SW480 (cell line): ENCODE measurements at places on chromosomes 2 and 18.
A peak's percentile ranks its signal among the peaks of the same experiment; 100 is the strongest.

- no peak for DNase-seq
Measured at GRCh38 chr2:75031906-75032803, 73.7 kb downstream of the POLE4 start.

GRCh38 chr2:26933431-26934334, 36.8 kb upstream of the MAPRE3 start:
- DNase-seq, result no peak

GRCh38 chr2:107740300-107740699, 86.4 kb upstream of the RGPD4 start:
- no peak for DNase-seq

DNA sequence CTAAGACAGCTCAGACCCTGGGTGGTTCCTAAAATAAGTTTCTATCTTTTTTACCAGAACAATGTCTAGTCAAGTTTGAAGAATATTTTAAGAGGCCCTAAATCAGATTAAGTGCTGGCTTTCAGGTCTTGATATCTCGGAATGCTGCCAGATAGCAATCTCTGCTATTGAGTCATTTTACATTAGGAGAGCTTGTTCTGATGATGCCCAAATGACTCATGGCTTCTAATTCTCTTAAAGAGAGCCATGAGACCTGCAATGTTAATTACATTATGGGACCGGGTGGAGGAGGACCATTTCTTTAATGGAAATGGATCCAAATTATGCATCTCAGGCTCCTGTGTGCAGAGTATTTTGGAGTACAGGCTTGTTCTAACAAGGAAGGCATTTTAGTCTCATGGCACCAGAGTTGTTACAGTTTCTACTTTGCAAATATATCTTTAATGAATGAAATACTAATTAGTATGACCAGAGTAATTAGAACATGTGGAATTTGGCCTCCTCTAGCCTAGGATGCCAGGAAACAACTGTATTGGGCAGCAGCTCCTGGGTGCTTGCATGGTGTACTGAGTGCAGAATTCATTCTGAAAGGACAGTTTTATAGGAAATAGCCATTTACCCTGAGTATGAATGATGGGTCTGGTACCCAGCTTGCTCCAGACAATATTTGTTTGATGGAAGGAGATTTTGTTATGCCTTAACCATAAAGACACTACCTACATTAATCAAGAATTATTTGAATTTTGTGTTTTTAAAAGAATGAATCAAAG, 94.0 kb upstream of the SULT1C3 start:
- no peak for DNase-seq

- DNase-seq, result no peak
Measured at GRCh38 chr18:61606068-61606660, 272.9 kb downstream of the CDH20 start.

- no peak for DNase-seq
Measured at GRCh38 chr18:77061946-77062517, 70.6 kb downstream of the MBP start.

- DNase-seq, result no peak
Measured at GRCh38 chr2:235334179-235334578, 159.7 kb upstream of the AGAP1 start.

DNA sequence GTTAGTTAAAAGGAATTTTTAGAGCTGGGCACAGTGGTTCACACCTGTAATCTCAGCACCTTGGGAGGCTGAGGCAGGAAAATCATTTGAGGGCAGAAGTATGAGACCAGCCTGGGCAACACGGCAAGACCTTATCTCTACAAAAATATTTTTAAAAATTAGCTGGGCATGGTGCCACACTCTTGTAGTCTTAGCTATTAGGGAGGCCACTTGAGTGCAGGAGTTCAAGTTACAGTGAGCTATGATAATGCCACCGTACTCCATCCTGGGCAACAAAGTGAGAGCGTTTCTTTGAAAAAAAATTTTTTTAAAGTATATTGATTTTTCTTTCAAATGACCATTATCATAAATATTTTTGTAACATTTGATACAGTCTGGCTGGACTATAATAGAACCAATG, 93.6 kb upstream of the FAM117B start:
- DNase-seq, result no peak

GRCh38 chr18:44309185-44309584, 371.5 kb upstream of the SETBP1 start:
- DNase-seq, result no peak

GRCh38 chr2:175203621-175204496, 22.3 kb upstream of the ATP5MC3 start:
- peak; percentile 58 for DNase-seq

DNA sequence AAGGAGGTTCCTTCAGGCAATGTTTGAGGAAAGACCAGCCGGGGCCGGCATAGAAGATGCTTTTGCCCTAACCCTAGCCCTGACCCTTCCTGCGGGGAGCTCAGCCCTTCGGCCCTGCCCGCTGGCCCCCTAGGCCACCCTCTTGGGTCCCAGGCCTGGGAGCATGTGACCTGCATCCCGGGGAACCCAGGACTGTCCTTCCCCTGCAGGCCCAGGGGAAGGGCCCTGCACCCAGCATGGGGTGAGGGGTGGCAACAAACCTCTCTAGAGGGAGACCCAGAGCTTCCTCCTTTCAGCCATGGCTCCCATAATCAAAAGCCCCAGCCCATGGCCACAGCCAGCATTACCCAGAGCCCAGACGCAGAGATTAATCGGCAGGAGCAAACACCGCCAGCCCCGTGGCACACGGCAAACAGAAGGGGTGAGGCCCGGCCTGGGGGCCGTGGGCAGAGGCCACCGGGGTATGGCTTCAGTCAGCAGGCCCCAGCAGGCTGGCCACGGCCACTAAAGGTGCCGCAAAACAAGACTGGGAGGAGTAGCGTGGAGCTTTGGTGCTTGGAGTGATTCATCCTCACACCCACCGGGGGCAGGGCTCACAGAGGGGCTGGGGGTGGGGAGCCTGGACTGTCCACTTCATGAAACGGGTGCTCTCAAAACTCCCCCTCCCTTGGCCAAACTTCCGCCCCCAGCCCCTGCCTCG, 61.6 kb upstream of the HPCAL1 start:
- DNase-seq, result no peak

DNA sequence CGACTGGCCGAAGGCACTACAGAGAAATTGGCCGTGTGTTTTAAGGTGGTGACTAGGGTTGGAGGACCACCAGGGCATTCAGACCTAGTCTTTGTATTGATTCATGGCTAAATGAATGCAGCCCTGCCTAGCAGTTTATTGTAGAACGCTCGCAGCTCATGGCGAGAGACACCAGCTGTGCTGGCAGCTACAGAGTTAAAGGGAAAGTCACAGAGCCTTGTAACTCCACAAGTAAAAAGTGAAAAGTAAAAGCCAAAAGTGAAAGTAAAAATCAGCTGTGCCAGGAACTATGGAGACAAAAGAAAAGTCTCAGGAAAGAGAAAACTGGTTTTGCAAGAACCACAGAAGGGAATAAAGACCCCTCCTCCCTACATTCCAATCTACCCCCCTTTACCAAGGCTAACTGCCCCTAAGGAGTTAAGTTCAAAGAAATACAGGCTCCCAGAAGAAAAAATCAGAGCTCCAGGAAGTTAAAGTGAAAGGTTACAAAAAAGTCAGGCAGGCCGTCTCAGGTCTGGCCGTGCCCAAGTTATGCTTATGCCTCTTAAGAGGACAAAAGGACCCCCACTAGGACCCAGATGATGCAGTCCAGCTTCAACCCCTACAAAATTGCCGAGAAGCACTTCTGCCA, 46.4 kb upstream of the SELENOI start:
- DNase-seq, result peak; percentile 44

- DNase-seq, result no peak
Measured at GRCh38 chr2:102331311-102331980, 20.1 kb downstream of the IL1RL1 start.

DNA sequence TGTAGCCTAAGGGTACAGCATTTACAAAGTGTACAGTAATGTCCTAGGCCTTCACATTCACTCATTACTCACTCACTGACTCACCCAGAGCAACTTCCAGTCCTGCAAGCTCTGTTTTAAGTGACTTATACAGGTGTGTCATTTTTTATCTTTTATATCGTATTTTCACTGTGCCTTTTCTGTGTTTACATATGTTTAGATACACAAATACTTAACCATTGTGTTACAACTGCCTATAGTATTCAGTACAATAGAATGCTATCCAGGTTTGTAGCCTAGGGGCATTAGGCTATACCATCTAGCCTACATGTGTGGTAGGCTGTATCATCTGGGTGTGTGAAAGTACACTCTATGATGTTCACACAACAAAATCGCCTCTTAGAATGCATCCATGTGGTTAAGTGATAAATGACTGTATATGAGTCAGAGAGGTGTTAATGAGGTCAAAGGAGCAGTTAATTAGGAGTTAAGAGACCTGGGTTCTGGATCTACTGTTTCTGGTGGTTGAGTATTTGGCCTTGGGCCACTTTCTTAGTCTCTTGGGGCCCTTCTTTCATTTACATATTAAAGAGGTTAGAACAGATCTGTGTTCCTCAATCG, 149.1 kb downstream of the GREB1L start:
- DNase-seq, result peak; percentile 82

GRCh38 chr18:8684577-8684976, 20.8 kb upstream of the MTCL1 start:
- no peak for DNase-seq

DNA sequence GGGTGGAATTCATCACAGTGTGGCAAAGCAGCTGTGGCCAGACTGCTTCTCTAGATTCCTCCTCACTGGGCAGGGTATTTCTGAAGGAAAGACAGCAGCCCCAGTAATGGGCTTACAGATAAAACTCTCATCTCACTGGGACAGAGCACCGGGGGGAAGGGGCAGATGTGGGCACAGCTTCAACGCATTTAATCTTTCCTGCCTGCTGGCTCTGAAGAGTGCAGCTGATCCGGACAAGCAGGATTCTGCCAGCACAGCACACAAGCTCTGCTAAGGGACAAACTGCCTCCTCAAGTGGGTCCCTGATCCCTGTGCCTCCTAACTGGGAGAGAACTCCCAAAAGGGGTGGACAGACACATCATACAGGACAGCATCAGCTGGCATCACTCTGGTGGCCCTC, 779.9 kb upstream of the CNTNAP5 start:
- DNase-seq, result no peak

DNA sequence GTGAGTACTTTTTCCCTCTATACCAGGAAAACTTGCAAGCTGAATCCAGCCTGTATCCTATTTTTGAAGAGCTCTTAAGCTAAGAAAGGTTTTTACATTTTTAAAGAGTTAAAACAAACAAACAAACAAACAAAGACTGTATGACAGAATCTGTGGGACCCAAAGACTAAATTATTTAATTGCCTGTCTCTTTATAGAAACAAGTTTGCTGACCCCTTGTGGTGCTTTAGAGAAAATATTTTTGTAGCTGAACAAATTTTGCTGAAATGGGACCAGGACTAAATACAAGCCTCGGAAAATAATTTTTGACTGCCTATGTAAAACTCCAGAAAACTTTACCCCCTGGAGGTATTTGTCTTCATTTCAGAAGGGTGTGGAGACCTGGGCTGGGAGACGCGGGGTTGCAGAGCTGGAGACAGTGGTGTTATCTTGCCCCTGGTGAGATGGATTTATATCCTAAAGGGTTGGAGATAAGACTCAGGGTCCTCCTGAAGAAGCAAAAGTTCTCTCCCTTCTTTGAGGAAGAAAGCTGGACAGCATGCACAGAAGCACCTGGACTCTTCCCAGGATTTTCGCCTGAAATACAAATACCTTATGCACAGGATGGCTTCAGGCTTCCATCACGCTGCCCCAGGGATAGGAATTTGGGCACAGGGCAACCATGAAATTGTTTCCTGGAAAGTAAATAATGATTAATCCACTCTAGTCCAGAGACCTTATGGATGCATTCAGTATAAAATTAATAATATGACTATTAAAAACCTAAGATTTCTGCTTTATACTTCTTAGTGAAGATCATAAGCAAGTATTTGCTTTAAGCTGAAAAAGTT, 54.3 kb downstream of the TMX3 start:
- peak; percentile 33 for DNase-seq

- DNase-seq, result no peak
Measured at GRCh38 chr2:200444530-200444929, 65.3 kb downstream of the KCTD18 start.

- no peak for DNase-seq
Measured at GRCh38 chr2:212968284-212969081, 182.9 kb downstream of the IKZF2 start.

GRCh38 chr2:47022186-47022765, 106.7 kb upstream of the MCFD2 start:
- DNase-seq, result no peak

DNA sequence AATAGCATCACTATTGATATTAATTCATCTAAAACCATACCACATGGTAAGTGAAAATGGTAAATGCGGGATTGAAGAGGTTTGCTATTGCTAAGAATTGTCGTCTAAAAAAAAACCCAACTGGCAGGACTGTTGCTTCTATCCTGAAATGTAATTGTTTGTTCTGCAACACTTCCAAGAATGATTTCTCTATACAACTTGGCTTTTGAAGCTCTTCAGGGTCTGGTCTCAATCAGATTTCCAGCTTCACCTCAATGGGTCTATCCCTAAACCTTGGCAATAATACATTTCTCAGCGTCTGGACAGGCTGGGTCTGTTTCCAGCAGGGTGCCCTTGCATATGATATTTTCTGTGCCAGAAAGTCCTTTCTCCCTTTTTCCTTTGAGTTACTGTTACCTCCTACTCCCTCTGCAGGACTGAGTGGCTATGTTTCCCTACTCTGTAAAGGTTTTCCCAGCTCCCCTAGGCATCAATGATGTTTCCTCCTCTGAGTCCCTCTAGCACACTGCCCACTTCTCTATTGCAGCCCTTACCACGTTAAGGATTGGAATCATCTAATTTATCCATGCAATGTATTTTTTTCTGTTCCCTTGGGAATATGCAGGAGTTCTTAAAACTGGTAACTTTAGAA, 118.2 kb upstream of the REV1 start:
- DNase-seq, result no peak

- DNase-seq, result peak; percentile 64
Measured at GRCh38 chr2:119753041-119753929, 6.4 kb upstream of the PTPN4 start.

GRCh38 chr2:134581877-134582546, 136.8 kb downstream of the TMEM163 start:
- DNase-seq, result no peak

- no peak for DNase-seq
Measured at GRCh38 chr2:68189991-68190784, 32.5 kb downstream of the PNO1 start.

DNA sequence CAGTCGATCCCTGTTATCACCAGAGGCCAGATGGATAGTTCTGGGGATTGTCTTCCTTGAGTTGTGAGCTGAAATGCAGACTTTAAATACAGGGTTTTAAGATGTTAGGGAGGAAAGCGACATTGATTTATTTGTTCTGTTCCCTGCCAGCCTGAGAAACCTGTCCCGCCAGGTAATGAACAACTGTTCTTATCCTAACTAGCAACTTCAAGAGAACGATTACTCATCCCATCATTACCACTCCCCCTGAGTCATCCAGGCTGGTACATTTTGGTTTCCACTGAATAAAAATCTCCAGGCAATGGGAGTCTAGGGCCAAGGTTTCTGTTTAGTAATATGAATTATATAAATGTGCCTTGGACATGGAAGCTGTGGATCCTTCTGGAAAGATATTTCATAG, 131.2 kb downstream of the LYPD6B start:
- DNase-seq, result peak; percentile 81

DNA sequence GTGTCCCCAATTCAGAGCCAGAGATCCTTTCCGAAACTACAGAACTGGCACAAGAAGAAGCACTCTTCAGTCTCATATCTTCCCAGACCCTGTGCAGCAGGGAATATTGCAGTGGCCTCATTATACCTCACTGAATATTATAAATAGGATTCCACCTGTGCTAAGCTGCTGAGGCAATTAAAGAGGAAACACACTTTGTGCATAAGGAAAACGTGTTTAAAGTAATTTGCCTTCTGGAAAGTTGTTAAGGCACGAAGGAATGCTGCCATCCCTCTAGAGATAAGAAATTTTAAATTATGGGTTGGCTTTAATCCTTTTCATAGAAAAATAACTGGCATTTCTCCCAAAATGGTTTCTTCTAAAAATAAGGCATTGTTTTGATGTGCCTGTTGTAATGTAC, 233.3 kb downstream of the RAB3GAP1 start:
- no peak for DNase-seq
